Amygdala (tissue), 56 donors: ENCODE measurements at places on chromosomes 7 and 10.

DNA sequence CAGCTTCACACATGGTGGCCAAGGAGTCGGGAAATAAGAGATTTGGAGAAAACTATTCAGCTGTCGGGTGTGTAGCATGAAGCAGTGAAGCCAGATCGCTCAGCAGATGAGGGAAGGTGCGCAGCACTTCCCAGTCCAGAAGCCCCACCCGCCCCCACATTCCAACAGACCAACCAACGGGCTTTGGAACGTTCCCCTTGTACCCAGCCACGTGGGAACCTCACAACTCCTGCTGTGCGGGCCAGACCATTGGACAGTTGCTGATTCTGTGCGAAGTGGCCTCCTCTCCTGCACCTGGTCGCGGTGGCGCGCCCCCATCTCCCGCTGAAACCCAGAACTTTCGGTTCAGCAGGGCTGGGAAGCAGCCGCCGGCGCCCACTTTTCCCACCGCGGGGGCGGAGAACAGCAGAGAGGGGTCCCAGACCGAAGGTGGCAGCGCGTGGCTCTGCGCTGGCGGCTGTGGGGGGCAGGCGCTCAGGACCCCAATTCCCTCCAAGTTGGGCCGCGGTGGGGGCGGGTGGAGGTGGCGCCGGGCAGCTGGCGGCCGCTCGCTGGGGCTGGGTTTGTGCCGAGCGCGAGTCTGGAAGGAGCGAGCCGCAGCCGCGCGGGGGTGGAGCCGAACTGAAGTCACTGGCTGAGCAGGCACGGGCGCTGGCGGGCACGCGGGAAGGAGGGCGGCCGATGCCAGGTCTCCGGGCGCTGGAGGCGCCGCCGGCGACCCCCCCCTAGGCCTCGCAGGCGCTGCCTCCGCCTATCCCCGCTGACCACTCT, 1301.5 kb upstream of the SORCS1 start:
- no peak for DNase-seq

- DNase-seq: no peak
Observed at GRCh38 chr10:61749291-61749690, 86.6 kb downstream of the CABCOCO1 start.

GRCh38 chr7:14598978-14599377, 303.6 kb downstream of the DGKB start:
- DNase-seq: no peak

DNA sequence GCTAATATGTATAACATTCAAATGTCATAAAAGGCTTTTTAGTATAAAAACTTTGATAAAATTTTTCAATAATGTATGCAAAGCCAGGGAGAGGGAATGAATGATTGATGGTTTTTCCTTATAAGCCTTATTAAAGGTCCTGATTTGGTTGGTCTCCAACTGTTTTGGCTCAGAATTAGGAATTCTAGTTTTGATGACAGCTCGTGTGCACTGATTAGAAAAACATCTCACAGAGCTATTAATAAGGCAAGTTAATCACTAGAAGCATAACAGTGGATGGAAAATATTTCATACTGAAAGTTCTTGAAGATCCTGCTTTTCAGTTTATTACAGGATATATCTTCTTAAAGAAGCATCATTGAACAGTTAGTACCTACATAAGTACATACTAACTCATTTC, 114.9 kb upstream of the NOBOX start:
- DNase-seq: no peak

DNA sequence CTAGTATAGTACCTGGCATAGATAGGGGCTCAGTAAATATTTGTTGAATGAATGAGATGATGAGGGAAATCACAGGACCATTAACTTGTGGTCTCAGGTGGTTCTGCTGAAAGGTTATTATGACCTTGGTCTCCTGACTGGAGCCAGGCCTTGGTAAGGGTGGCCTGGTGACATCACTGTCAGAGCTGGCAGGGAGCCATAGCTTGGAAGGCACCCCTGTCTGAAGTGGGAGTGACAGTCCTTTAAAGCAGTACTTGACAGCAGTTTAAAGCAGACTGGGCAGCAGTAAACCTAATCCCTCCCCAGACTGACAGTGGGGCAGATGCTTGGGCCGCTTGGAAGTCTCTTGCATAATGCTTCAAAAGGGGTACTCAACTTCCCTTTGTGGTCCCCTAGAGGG, 13.4 kb downstream of the DPCD start:
- DNase-seq: no peak
